ENCODE measurements at places on chromosomes 4 and X.
A peak's percentile ranks its signal among the peaks of the same experiment; 100 is the strongest.

GRCh38 chr4:55733932-55734331 is 85.7 kb upstream of the EXOC1L start:
- DNase-seq, result no peak

DNA sequence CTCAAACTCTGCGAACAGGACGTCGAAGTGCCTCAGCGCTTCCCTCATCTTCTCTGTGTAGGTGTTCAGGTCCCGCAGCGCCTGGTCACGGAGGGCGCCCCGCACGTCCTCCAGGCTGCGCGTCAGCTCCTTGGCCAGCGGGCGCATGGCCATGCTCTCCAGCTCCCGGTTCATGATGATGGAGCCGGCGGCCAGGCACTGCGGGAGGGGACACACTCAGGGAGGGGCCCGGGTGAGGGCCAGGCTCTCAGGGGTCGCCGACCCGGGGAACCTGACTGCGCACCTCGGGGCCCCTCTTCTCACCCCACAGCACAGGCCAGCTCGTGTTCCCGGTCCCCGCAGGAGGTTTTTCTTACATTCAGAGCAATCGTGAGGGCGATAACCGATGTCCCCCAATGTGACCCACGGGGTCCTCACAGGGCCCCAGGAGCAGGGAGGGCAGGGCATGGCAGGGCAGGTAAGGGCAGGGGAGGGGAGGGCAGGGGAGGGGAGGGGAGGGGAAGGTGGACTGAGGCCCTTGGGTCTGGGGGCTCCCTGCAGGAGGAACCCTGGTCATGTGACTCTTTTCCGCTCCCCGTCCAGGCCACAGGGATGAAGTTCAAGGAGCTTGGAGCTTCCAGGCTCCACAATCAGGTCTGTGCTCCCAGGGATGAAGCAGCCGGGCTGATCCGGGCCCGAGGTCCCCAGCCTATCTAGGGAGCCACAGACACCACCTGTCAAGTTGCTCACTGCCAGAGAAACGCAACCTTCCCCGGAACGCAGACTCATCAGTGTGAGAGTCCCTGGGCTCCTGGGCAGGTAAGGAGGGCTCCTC is 77.8 kb upstream of the MXD4 start:
- no peak for DNase-seq

DNA sequence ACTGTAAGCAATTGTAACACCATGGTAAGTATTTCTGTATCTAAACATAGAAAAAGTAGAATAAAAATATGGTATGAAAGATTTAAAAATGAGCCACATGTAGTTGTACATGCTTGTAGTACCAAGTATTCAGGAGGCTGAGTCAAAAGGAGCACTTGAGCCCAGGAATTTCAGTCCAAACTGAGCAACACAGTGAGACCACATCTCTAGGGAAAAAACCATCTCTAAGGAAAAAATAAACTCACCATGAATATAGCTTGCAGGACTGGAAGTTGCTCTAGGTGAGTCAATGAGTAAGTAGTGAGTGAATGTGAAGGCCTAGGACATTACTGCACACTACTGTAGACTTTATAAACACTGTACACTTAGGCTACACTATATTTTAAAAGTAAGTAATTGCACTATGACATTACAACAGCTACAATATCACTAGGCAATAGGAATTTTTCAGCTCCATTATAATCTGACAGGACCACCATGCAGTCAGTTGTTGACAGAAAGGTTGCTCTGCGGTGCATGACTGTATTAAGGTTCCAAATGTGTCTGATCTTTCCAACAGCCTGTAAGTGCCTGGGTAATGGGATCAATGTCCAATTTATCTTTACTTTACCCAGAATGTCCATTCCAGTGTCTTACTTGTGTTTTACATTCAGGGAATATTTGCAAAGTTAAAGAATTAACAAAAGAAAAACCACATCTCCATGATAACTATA is 28.9 kb upstream of the LRBA start:
- no peak for DNase-seq

DNA sequence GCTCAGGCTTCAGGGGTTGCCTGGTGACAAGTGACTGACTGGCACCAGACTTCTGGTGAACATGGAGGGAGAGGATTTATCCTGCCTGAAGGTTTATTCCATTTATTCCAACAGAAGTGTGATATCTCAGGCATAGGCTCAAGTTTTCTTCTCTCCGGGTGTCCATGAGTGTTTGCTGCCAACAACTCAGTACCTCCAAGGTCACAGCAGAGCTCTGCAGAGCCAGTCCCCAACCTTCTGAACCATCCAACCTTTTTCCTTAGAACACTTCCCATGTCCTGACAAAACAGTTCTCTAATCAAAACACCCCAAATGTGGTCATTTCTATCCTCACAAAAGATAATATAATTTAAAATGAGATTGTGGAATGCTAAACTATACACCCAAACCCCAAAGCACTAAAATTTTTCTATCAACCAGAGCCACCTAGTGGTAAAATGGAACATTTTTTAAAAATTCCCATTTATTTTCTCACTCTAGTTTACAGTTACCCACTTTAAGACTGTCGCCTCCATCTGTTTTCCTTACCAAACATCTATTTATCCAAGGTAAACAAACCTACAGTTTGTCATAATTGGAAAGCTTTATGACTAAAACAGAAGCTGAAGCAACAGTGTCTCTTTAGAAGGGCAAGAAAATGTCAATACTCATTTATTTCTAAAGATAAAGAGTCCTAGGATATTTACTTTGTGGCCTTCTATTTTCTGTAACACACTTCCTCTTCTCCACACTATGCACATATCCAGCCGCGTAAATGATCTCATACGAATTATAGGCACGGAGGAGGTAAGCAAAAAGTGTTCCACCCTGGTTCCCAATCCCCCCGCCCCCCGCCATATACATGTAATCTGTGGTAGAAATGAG is 39.5 kb downstream of the TMEM154 start:
- DNase-seq, result no peak

DNA sequence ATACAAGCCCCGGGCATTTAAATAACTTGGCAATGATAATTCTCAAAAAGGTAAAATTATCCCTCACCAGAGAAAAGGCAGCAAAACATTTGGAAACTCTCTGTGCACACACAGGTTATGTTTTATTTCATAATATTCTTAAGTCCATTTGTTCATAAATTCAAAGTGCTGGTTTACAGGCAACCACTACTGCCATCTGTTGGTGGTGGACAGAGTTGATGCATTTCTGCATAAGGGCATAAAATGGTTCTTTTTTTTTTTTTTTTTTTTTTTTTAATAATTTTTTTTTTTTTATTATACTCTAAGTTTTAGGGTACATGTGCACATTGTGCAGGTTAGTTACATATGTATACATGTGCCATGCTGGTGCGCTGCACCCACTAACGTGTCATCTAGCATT is 31.5 kb upstream of the IL21 start:
- peak; percentile 12 for DNase-seq

DNA sequence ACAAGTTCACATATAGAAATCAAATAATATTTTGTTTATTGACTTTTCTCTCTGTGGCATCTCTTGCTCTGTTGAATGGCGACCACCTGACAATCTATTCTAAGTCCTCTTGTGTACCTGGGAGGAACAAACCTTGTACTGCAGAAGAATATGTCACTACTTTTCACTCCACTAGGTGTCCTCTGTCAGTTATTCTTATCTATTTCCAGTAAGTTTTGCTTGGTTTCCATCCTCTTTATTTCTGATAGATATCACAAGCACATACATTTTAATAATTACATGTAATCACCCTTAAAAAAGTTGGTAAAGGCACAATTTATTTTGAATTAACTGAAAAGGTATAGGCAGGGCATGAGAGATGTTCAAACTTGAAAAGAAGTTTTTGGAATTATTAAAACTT is 238.4 kb downstream of the SNCA start:
- no peak for DNase-seq

DNA sequence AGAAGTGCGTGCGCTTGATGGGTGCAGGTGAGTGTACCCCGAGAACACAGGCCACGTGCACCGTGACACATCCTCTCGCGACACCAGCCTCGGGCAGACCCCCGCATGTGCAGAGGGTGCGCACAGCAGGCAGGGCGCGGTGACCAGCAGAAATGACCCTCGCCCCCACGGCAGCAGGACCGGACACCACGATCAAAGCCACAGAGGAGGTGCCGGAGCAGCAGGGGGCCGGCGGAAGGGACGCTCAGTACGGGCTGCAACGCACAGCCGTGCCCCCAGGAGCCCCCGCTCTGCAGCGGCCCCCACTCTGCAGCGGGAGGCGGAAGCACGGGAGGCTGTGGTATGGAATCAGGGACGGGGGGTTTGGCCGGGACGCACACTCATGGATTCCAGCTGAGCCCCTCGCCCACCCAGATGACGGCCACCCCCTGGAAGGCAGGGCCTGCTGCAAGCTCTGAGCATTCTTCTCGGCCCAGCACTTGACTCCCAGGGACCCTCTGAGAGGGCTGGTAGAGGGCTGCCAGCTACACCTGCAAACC is 17.1 kb downstream of the PPP2R3B start:
- no peak for DNase-seq

- DNase-seq, result no peak
Measured at GRCh38 chrX:23228454-23228853, 106.2 kb upstream of the PTCHD1 start.

GRCh38 chr4:39480902-39481695 is 22.2 kb downstream of the LIAS start:
- no peak for DNase-seq

DNA sequence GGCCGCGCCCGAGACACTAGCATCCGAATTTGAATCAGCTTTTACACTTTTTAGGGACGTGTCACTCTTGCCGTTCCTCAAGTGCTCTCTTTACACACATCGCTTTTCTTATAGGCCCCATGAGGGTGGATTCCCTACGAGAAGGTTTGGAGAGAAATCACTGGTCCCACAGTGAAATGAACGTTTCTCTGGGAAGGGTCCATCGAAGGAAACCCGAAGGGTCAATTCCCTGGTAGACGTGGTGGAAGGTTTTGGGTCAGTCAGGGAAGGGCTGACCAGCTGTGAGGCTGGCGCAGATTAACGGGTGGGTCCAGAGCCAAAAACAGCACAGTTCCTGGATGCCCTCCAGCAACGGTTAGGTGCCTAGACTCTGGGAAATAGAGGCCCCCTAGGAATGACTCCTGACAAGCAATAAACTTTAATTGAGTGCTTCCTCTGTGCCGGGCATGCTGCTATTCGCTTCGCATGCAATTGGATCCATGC is 35.9 kb downstream of the ETDC start:
- DNase-seq, result no peak

DNA sequence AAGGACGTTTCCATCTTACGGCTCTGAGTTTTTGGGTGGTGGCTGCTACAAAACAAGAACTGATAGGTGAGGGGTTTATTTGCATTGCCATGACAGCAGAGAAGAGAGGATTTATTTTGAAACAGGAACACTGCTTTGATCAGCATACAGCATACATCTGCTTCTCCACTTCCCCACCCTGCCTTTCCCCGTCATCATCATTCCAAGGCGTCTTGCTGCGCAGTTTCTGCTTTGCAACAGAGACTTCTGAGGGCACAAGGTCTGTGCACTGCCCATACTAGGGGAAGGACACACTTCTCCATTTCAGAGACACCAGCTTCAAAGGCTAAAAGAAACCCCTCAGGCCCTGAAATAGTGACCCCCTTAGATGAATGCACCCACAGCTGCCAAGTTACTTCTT is 19.1 kb downstream of the STARD8 start:
- no peak for DNase-seq
